ENCODE measurements at places on chromosomes 7 and 10. TPM values are rescaled to one million over a fixed set of nuclear protein-coding genes. Genes with fewer than 3 reads are reported as not detected.

DNA sequence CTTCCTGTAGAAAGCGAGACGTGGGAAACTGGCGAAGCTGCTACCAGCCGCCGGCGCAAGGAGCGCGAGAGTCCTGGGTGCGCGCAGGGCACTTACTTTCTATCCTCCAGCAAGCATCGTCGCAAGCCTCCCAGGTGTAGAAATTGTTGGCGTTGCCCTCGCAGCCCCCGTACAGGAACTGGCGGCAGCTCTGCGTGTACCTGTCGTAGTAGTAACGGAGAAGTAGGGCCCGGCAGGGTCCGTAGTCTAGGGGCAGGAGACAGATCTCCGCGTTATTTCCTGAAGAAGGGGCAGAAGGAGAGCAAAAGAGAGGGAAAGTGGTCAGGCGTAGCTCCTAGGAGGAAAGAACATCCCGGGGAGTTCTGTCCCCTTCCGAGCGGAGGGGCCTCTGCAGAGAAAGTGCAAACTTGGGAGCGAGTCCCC is 501 bp downstream of the TFPI2 start:
- no peak overlapping the region for H3K27ac ChIP-seq
- DNase-seq = peak; percentile 69
- H3K4me3 ChIP-seq = peak overlapping the region; percentile 58
- H3K4me1 ChIP-seq = peaks cover 4% of the 10 kb centered on the region
- no peaks in the 10 kb centered on the region for H3K27me3 ChIP-seq

- DNase-seq = no peak
- H3K27ac ChIP-seq = no peak overlapping the region
- peaks cover 37% of the 10 kb centered on the region for H3K4me1 ChIP-seq
- no peak overlapping the region for H3K4me3 ChIP-seq
- H3K27me3 ChIP-seq = no peaks in the 10 kb centered on the region
Observed at GRCh38 chr10:18204039-18204835, 64.0 kb downstream of the CACNB2 start.

The MYL7 gene
- not detected for total RNA-seq

- no peak for DNase-seq
- no peaks in the 10 kb centered on the region for H3K36me3 ChIP-seq
- no peak overlapping the region for H3K27ac ChIP-seq
Observed at GRCh38 chr7:142800699-142801260, 30.0 kb downstream of the PRSS2 start.

The PON1 gene
- not detected for total RNA-seq

Measured in A673 (cell line).